Fibroblast of lung (primary cell): ENCODE measurements at places on chromosomes 1 and 21. TPM values are rescaled to one million over a fixed set of nuclear protein-coding genes. Genes with fewer than 3 reads are reported as not detected.

Gene RPS6KC1
- 27.7 and 33.5 TPM in 2 replicates for total RNA-seq

Gene USP16
- total RNA-seq: 32.2 and 32.6 TPM in 2 replicates

Gene AMY1C
- not detected in 2 replicates for total RNA-seq

Gene F11R
- total RNA-seq: 0.66 and 2.1 TPM in 2 replicates

Gene SERPINC1
- under 0.01 TPM in 1 of 2 replicates, not detected in the other for total RNA-seq

Gene HIVEP3
- 0.51 and 0.83 TPM in 2 replicates for total RNA-seq

Gene TDRD5
- not detected in 2 replicates for total RNA-seq

Gene APCS
- not detected in 2 replicates for total RNA-seq

Gene PADI6
- not detected in 2 replicates for total RNA-seq

Gene OR14K1
- total RNA-seq: not detected in 2 replicates

Gene KIF17
- 1.3 and 1.8 TPM in 2 replicates for total RNA-seq

Gene MEX3A
- 1.5 and 1.7 TPM in 2 replicates for total RNA-seq

Gene CAPN2
- 332 and 488 TPM in 2 replicates for total RNA-seq
